ENCODE measurements at places on chromosomes 13 and 19. TPM values are rescaled to one million over a fixed set of nuclear protein-coding genes. Genes with fewer than 3 reads are reported as not detected.

- no peaks in the 10 kb centered on the region for H3K27me3 ChIP-seq
- no peak overlapping the region for H3K4me3 ChIP-seq
- peaks cover 24% of the 10 kb centered on the region for H3K4me1 ChIP-seq
- no peak overlapping the region for H3K27ac ChIP-seq
These were observed 553.5 kb downstream of the MYO16 start for GRCh38 chr13:109182777-109183465.

- no peak overlapping the region for H3K4me3 ChIP-seq
- H3K27ac ChIP-seq: no peak overlapping the region
- H3K27me3 ChIP-seq: no peaks in the 10 kb centered on the region
- DNase-seq: no peak
- H3K4me1 ChIP-seq: peaks cover 15% of the 10 kb centered on the region
- peaks cover 19% of the 10 kb centered on the region for H3K36me3 ChIP-seq
These were observed 11.5 kb downstream of the DNM2 start for GRCh38 chr19:10729411-10729810.

DNA sequence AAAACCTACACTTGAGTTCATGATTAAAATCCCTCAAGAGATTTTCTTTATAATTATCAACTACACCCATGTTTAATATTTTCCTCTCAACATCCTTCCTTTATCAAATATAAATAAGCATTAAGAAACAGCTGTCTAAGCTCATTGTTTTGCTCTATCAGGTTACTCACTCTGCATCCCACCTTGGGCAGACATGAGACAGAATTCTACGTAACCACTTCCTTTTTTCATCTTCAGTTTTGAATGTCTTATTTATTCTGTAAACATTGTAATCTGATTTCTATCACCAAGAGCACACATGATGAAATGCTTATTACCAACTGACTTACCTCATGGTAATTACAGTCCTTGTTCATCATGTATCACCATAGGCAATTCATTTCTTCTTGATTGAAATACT is 1256.6 kb upstream of the ATXN8OS start:
- H3K27ac ChIP-seq: no peak overlapping the region
- H3K27me3 ChIP-seq: no peaks in the 10 kb centered on the region
- H3K36me3 ChIP-seq: no peaks in the 10 kb centered on the region
- DNase-seq: no peak
- H3K4me3 ChIP-seq: no peak overlapping the region

Gene OSCAR
- total RNA-seq: 0.45 TPM

Gene ZNF331
- total RNA-seq: 12.9 TPM

DNA sequence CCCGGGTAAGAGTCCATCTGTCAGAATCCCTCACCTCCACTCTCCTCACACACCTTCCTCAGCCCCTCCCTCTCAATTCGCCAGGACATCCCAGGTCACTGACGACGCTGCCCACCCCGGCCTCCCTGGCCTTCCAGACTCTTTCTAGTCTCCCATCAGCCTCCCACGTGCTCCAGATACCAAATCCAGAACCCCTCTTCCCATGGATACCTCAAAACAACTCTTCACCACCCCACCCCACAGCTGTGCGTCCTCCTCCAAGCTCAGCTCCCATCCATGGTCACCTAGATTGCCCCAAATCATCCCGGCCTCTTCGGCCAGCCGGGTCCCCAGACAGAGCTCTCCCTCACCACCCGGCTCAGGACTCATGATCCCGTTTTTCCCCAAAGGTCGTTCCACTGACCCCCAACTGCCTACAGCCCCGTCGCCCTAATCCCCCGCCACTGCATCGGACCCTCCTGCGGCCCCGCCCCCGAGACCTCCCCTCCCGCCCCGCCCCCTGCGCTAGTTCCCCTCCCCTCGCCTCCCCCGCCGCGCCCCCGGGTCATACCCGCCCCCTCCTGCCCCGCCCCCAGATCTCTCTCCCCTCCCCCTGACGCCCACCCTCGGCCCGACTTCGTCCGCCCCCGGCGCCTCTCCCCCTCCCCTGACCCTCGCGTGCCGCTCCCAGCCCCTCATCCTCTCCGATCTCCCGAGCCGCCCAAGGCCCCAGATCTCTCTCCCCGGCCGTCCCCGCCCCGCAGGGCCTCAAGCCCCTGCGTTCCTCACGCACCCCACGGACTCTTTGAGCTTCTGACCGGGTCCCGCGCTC is 546 bp downstream of the UBXN6 start:
- H3K27ac ChIP-seq: peak overlapping the region; percentile 99
- H3K27me3 ChIP-seq: peaks cover 6% of the 10 kb centered on the region
- H3K36me3 ChIP-seq: no peaks in the 10 kb centered on the region

Gene NXNL1
- total RNA-seq: not detected

Gene PGLYRP1
- not detected for total RNA-seq

- peak overlapping the region; percentile 4 for H3K4me3 ChIP-seq
- peak overlapping the region; percentile 2 for H3K27ac ChIP-seq
- H3K27me3 ChIP-seq: peaks cover 2% of the 10 kb centered on the region
- no peak for DNase-seq
- peaks cover 43% of the 10 kb centered on the region for H3K4me1 ChIP-seq
These were observed 113.2 kb downstream of the ESD start for GRCh38 chr13:46683676-46684260.

DNA sequence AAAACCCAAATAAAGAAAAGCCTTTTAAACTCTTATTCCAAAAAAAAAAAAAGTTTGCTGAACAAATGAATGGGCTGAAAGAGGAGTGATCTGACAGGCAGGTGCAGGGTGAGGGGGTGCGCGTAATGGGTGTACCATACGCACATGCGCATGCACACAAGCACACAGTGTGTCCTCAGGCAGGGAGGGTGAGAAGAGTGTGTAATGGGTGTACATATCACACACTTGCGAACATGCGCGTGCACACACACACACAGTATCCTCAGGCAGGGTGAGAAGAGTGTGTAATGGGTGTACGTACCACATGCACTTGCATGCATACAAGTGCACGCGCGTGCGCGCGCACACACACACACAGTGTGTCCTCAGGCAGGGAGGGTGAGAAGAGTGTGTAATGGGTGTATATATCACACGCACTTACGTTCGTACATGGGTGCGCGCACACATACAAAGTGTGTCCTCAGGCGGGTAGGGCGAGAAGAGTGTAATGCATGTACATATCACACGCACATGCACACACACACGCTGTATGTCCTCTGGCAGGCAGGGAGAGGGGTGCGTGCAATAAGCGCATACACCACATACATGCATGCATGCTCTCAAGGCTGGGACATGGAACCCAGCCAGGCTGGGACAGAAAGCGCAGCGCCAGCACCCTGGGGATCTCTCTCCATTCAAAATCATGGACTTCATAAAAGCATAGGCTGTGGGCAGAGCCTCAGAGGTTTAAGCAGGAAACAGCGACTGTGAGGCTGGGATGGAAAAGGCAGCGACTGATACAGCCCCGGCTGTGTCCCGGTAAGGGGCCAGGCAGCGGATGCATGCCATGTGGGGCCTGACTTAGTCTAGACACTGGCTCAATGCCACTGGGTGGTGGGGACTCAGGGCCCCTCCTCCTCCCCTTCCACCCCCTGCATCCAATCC is 70.4 kb downstream of the CEBPG start:
- 0 out of 2 replicates have a peak, but pooled peaks cover 5% of the 10 kb centered on the region for H3K36me3 ChIP-seq
- H3K27ac ChIP-seq: no peak overlapping the region
- H3K27me3 ChIP-seq: no peaks in the 10 kb centered on the region
- no peak for DNase-seq

Gene PSG1
- total RNA-seq: 4.9 TPM

DNA sequence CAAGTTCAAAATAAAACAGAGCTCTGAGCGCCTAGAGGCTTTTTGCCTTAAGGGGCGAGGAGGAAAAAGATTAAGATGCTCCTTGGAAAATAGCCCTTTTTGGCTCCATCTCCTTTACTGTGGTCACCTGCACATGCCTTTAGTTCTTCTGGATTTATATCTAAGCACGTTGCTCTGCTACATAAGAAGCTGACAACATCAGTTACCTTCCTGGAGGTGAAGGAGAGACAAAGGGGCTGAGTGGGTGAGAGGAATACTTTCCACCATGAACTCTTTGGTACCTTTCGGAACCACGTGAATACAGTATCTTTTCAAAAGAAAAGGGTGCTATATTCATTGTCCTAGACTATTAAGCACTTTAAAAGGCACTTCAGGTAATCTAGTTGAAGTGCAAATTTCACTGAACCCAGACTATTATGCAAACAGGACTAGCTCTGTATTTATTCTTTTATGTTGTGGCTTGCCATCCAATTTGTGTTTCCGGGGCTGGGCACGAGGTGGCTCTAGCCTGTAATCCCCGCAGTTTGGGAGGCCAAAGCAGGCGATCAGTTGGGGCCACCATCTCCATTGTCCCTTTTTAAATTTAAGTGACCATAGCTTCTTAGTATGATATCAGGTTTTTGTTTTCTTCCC is 201.5 kb downstream of the TM9SF2 start:
- H3K36me3 ChIP-seq: no peaks in the 10 kb centered on the region
- H3K4me3 ChIP-seq: no peak overlapping the region
- peaks cover 9% of the 10 kb centered on the region for H3K27me3 ChIP-seq

DNA sequence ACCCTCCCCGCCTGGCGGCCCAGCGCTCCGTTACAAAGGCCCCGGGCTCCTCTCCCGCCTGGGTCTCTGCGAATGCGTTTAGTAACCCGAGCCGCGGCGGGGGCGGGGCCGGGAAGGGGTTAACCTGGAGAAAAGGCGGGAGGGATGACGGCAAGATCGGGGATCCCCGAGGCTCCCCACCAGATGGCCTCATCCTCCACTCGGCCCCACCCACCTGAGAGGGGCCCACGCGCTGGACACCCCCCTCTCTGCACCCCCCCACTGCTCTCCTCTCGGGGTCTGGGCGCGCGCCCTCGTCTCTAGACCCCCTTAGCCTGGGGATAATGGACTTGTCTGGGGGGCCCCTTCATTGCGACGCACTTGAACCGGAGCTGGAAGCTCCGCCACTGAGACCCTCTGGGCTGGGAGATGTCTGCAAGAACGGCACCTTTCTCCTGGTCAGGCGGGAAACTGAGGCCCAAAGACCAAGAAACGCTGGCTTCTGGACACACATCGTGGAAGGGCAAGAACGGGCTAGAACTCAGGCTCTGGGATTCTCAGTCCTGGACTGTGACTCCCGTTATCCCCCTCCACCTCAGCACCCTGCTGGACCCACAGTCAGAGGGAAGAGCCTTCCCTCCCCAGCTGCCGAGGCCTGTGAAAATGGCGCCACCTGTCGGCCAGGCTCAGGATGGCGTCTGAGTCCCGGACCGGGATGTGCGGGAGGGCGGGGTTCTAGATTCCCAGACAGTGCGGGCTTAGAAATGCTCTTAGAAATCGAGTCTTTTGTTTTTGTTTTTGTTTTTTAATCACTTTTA is 2.9 kb upstream of the LTBP4 start:
- peaks cover 17% of the 10 kb centered on the region for H3K27me3 ChIP-seq
- peak overlapping the region; percentile 80 for H3K4me3 ChIP-seq
- no peaks in the 10 kb centered on the region for H3K36me3 ChIP-seq
- DNase-seq: peak; percentile 69
- H3K27ac ChIP-seq: no peak overlapping the region

DNA sequence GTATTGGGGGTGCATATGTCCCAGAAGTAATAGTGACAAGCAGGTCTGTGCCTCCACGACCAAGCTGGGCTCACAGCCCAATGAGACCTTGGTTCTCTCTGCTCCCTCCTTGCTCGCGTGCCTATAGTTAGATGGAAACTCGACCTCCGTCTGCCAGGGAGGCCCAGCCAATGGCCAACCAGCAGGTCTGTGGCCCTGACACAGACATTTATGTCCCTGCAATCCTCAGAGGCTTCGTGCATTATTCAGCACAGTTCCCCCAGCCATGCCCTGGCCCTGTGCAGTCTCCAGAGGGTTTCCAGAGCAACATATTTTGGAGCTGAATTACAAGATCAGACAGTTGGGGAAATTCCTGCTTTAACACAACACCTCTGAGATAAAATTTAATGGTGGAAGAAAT is 105.1 kb downstream of the UQCRFS1 start:
- H3K27me3 ChIP-seq: peaks cover 24% of the 10 kb centered on the region
- no peaks in the 10 kb centered on the region for H3K4me1 ChIP-seq
- no peak overlapping the region for H3K4me3 ChIP-seq
- DNase-seq: no peak
- no peak overlapping the region for H3K27ac ChIP-seq
- no peaks in the 10 kb centered on the region for H3K36me3 ChIP-seq

- no peak overlapping the region for H3K27ac ChIP-seq
- H3K4me3 ChIP-seq: no peak overlapping the region
- no peaks in the 10 kb centered on the region for H3K36me3 ChIP-seq
- H3K27me3 ChIP-seq: peaks cover 9% of the 10 kb centered on the region
- peaks cover 8% of the 10 kb centered on the region for H3K4me1 ChIP-seq
- peak; percentile 56 for DNase-seq
These were observed 3.9 kb downstream of the ANKRD24 start for GRCh38 chr19:4186087-4186993.

- no peak for DNase-seq
- H3K36me3 ChIP-seq: no peaks in the 10 kb centered on the region
- H3K4me3 ChIP-seq: no peak overlapping the region
These were observed 44.0 kb downstream of the FLT3 start for GRCh38 chr13:28056426-28056825.

DNA sequence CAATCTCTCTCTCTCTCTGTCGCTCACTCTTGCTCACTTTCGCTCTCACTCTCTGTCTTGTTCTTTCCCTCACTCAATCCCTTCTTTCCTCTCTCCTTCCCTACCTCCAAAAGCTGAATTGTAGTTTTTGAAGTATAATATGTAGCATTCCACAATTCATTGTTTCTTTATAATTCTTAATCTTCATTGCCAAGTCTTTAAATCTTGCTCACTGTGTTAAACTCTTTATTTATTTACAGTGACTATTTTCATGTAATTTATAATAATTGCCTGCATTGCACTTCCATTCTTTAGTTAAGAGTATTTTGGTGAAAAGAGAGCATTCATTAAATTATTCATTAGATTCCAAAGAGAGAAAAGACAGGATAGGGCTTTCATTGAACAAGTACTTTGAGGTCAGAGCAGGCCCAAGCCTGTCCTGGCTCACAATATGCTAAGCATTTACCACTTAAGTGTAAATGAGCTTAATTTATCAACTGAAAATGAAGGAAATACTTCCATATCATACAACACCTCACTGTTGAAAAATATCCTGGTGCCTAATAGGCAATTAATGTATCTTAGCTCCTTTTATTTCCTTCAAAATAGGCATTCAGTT is 257.4 kb upstream of the SLITRK1 start:
- H3K27me3 ChIP-seq: no peaks in the 10 kb centered on the region
- no peak for DNase-seq
- H3K4me1 ChIP-seq: peaks cover 50% of the 10 kb centered on the region

DNA sequence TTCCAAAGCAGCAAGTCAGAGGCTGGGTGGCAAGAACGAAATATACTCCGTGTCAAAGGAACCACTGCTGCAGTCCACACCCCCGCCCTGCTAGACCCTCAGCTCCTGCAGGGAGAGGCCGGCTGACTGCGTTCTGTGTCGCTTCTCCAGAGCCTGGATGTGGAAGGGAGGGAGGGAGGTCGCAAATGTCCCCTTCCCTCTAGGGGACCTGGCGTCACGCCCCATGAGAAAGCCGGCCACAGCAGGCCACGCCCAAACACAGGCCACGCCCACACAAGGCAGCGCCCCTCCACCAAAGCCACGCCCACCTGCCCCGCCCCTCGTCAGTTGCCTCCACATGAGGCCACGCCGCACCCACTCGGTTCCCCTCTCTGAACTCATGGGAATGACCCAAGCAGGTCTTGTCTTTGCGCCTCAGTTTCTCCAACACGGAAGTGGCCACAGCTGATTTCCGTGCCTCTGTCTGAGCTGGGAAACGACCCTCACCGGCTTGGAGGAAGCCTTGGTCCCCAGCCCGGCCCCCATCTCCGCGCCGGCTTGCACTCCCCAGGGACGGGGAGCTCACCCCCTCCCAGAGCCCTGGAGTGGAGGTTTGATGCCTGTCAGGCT is 38.4 kb upstream of the TCF3 start:
- H3K27me3 ChIP-seq: peaks cover 13% of the 10 kb centered on the region
- H3K36me3 ChIP-seq: peaks cover 14% of the 10 kb centered on the region
- DNase-seq: no peak
- H3K27ac ChIP-seq: no peak overlapping the region

GRCh38 chr19:39223703-39224279 is 19.7 kb upstream of the SYCN start:
- peak; percentile 40 for DNase-seq
- H3K36me3 ChIP-seq: no peaks in the 10 kb centered on the region
- H3K27ac ChIP-seq: no peak overlapping the region
- no peak overlapping the region for H3K4me3 ChIP-seq
- no peaks in the 10 kb centered on the region for H3K4me1 ChIP-seq

All from HFFc6 (cell line).